NCI-H146 (cell line): ENCODE measurements at places on chromosomes 7 and 10.

GRCh38 chr7:137354396-137354795 is 10.9 kb upstream of the PTN start:
- DNase-seq, result no peak

DNA sequence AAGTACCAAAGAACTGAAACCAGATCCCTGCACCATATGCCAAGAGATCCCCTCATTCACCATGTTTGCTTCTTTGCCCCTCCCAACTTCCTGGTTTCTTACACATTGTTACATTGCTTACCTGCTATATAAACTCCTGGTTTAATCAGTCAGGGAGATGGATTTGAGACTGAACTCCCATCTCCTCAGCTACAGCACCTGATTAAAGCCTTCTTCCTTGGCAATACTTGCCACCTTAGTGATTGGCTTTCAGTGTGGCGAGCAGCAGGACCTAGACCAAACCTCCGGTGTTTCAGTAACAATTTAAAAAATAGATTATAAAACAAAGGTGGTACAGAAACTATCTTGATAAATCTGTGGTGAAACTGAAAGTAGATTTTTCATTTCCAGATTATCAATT is 122.6 kb downstream of the ST7 start:
- no peak for DNase-seq

GRCh38 chr10:43778571-43778970 is 129.9 kb upstream of the ZNF32 start:
- no peak for DNase-seq

DNA sequence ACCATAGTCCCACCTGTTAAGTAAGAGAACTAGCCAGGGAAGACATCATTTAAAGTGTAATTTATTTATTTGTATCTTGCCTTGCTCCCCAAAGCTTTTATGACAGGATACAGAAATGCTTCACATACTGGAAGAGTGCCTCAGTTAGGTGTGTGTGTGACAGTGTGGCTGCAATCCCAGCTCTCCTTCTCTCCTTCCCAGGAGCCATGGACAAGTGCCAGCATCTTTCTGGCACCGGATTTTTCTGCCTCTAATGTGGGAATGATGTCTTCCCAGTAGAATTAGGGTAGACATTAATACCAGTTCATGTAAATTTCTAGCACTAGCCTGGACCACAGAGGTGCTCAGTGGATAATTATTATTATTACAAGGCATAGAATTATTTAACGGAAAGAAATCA is 30.3 kb upstream of the ATXN7L1 start:
- DNase-seq, result no peak

GRCh38 chr10:132423966-132424861 is 27.2 kb downstream of the PWWP2B start:
- no peak for DNase-seq

DNA sequence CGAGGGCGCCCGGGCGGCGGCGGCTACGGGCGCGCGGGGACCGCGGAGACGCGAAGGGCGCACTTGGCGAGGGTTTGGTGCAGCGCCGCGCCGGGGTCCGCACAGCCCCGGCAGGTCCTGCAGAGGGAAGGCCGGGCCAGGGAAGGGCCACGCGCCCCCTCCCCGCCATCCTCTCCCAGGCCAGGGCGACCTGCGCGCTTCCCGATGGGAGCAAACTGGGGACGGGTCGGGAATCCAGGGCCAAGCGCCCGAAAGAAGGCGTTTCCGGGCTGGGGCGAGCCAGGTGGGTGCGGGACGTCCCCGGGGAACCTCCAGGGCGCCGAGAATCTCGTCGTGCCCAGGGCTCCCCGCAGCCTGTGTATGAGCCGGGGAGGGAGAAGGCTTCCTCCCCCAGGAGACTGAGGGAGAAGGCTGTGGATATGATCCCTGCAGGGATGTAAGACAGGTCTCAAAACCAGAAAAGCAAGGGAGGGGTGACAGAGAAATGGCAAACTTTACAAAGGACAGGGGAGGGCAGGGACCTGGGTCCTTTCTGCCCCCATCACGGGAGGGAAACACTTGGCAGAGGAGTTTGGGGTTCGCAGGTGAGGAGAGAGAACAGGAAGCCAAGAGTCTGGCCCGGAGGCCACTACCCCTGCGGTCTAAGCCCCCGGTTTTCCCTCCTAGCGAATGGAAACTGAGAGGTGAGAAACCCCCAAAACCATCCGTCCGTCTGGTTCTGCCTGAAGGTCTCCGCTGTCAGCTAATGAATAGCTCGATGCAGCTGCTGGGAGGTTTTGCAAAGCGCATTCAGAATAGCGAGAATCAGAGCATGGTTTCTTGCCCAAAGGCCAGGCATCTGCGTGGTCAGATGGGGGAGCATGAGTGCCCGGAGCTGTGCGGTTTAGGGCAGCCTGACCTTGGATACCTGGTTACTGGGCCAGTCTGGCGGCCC is 674 bp downstream of the AMZ1 start:
- DNase-seq, result no peak

GRCh38 chr10:71708301-71708703 is 11.3 kb downstream of the C10orf105 start:
- DNase-seq, result peak; percentile 29

GRCh38 chr10:35691522-35692236 is 49.6 kb upstream of the FZD8 start:
- DNase-seq, result peak; percentile 67

GRCh38 chr7:131861620-131862346 is 305.4 kb upstream of the PODXL start:
- no peak for DNase-seq

DNA sequence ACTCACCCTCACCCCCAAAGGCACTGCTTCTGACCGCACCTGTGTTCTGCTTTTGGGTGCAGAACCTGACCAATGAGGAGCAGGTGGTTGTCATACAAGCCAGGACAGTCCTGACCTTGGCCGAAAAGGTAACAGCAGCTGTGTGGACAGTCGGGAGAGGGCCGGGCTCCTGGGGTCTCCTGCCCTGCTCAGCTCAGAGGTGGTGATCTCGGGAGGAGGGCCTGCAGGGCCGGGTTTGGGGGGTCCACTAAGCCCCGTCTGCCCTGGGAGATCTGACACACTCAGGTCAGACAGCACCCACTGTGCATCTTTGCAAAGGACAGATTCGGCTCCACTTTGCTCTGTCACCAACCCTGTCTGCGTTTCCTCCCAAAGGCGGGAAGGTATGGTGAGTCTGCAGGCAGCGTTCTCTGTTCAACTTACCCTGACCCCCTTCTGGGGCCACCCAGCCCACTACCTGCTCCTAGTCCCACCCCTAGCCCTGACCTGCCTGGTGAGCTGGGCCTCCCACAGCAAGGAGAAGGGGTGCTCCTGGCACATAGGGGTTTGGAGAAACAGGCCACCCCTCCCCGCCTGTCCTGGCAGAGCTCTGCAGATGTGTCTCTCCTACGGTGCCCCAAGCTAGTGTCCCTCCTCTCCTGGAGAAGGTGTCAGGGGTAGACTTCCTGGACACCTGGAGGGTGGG is 33.7 kb upstream of the DPYSL4 start:
- no peak for DNase-seq

GRCh38 chr10:104666106-104666505 is 25.0 kb downstream of the SORCS3 start:
- DNase-seq, result no peak

GRCh38 chr7:131425992-131426391 is 98.3 kb downstream of the MKLN1 start:
- DNase-seq, result no peak

DNA sequence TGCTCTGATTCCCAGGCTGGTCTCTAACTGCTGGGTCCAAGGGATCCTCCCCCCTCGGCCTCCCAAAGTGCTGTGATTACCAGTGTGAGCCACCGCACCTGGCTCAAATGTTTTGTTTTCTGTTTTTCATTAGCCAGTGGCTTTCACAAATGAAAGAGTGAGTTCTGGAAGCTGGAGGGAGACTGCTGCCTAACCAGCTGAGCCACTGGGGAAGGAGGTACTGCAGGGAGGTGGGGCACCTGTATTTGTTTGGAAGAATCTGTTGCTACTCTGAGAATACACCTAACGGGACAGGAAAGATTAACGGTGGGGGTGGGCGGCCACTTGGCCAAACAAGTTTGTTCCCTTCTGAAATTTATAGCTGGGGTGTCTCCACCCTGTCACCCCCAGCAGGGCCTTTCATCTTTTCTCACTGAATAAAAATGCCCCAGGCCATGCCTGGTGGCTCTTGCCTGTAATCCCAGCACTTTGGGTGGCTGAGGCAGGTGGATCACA is 4.7 kb downstream of the STOX1 start:
- DNase-seq, result no peak

GRCh38 chr10:36126076-36126475 is 484.0 kb upstream of the FZD8 start:
- DNase-seq, result no peak

DNA sequence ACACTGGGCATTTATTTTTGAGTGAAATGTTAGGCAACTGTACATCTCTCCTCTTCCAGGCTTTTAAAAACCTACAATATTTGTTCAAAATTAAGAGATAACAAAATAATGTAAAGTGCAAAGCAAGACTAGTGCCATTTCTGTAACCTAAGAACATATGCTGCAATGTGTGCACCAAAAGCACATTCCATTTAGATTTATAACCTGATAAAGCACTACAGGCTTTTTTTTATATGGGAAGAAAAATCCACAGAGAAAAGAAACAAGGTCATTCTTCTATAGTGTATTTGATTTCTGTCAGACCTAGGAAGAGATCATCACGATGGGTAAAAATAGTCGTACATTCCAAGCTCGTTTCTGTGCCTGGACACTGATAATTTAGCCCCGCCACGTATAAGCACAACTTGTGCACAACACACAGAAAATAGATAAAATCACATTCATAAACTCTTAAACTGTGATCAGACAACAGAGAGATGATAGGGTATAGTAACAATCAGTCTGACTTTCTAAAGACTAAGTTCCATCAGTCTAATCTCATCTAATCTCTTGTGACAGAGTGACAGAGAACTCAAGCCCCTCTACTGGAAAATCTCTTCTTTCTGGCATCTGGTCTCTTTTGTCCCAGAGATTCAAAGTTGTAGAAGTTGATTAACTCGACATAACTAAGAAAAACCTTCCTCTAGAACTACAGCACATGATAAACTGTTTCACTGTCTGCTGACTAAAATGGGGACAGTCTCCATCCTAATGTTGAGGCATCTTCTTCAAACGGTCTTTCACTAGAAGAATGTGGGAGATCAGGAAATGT is 6.7 kb downstream of the LAMB1 start:
- no peak for DNase-seq

DNA sequence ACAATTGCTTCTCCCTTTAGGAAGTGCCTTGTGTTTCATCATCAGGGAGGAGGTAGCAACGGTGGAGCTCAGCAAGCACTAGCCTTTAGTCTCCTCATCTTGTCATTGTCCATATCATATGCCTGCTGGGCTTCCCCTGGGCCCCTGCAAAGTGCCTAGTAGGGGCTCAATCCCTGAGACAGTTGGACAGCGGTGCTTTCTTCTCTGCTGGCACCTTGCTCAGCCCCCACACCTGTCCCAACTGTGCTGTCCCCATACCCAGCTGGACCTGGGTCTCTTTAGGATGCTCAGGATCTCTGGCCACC is 5.5 kb downstream of the SMARCD3 start:
- DNase-seq, result no peak

DNA sequence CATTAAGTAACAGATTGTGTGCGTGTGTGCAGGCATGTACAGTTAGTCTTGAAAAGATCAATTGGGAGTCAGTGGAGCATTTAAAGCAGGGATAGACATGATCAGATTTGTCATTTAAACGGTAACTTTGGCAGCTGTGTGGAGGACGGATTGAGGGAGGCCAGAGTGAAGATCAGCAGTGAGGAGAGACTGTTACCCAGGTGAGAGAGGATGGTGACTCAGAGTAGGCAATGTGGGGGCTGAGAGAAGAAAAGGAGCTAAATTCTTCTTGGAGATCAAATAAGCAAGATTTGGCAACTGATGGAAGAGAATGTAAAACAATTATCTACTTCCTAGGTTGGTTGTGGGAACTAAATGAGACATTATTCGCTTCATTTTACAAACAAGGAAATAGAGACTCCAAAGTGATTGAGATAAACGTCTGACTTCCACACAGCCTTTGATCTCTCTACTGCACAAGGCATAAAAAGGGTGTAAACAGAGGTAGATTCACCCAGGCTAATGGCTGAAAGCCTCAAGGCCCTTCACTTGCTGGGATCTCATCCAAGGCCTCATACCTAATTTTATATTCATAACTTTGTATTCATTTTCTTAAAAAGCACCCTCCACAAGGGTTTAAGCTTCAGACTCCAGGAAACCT is 665.1 kb upstream of the GALNT17 start:
- DNase-seq, result no peak
